ENCODE measurements at places on chromosomes 3 and 15.

DNA sequence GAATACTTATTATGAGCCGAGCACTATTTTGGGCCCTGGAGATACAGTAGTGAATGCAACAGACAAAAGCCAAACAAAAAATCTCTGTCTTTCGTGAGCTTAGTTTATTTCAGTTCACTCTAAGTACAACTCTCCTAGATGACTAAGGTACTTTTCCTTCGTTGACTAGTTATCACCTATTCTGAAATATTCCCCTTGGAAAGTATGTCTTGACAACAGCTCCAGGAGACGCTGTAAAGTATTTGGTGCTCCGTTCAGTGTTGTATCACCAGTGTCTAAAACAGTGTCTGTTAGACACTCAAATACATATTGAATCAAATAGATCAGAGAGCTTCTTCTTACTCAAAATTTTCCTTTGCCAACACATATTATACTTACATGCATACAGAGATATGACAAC lies 119.6 kb downstream of the TFDP2 start:
- no peak for DNase-seq

GRCh38 chr15:94584833-94585244 lies 353.5 kb downstream of the MCTP2 start:
- peak; percentile 6 for DNase-seq

- DNase-seq, result no peak
Measured at GRCh38 chr15:64476550-64476949, 16.2 kb downstream of the ZNF609 start.

- no peak for DNase-seq
Measured at GRCh38 chr3:33060609-33061337, 36.2 kb downstream of the GLB1 start.
